ENCODE measurements at places on chromosomes 3 and 15. TPM values are rescaled to one million over a fixed set of nuclear protein-coding genes. Genes with fewer than 3 reads are reported as not detected.

The BLOC1S6 gene
- total RNA-seq = 48.6 TPM

The TRH gene
- not detected for total RNA-seq

The PLCH1 gene
- total RNA-seq = 0.26 TPM

The GRAMD1C gene
- total RNA-seq = 1.1 TPM

The CFAP91 gene
- not detected for total RNA-seq

The GREM1 gene
- 3.7 TPM for total RNA-seq

The GADL1 gene
- total RNA-seq = not detected

The RSRC1 gene
- 39.2 TPM for total RNA-seq

The TNFSF10 gene
- 24.6 TPM for total RNA-seq

The VWA5B2 gene
- not detected for total RNA-seq

The FBXO40 gene
- total RNA-seq = not detected

The ATP13A5 gene
- not detected for total RNA-seq

Data from bronchial epithelial cell (primary cell).